ENCODE measurements at places on chromosomes 2 and 18.
A peak's percentile ranks its signal among the peaks of the same experiment; 100 is the strongest.

- no peak for ATAC-seq
These were observed 461.2 kb upstream of the TMEFF2 start for GRCh38 chr2:192655916-192656315.

DNA sequence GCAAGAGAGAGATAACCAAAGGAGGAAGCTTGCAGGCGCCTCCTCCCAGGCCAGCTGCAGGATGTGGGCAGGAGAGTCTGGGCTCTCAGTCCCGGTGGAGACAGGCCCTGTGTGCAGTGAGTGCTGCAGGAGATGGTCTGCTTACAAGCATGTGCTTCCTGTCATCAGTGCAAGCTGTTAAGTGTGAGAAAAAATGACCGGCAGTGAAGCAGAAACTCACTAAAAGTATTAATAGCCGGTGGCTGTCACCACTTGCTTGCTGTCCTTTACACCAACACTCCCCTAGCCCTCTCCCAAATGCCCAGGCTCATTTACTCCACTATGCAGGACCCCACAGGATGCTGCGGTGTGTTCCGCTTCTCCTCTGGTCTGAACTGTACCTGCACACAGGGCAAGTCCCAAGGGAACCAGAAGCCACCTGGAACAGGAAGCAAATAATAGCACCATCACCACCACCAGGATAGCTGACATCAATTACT lies 435.6 kb upstream of the HS6ST1 start:
- no peak for ATAC-seq

DNA sequence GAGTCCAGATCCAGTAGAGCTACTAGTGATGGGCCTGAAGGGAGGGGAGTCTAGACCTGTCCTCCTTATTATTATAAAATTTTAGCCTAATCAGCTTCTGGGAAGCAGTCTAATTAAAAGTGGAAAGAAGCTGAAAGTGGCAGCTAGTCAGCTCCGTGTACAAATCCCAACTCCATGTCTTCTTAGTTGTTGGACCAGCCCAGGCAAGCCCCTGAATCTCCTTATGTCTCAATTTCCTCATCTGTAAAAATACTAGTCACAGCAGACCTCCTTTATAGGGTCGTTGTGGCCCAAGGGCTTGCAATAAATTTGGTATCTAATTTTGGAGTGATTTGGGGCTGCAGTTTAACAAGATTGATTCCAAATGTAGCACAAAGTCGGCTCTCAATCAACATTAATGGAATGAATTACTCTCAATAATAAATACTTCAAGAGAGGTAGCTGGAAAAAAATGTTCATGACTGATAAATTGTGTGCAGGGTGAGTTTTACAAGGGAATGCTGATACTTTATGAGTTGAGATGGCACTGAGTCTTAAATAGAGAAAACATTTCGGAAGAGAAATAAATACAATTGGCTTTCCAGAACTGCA lies 118.3 kb upstream of the NDUFV2 start:
- ATAC-seq = no peak

DNA sequence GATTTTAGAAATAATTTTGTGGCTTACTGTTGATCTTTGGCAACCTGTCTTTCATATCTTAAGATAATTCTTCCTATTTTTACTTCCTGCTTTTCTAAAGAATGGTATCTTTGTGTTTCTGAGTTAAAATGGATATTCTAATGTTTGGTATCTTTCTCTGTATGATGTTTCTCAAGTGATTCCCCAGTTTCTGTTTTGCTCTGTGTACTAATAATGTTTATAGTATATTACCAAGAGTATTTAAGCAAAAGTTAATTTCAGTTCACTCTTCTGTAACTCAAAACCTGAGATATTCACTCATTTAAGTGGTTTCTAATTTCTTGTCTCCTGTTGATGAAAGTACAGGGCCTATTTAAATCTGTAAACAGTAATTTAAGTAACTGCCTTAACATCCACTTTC lies 58.3 kb downstream of the CCDC150 start:
- no peak for ATAC-seq

GRCh38 chr18:53234610-53235009 lies 894.6 kb downstream of the DCC start:
- ATAC-seq = no peak

DNA sequence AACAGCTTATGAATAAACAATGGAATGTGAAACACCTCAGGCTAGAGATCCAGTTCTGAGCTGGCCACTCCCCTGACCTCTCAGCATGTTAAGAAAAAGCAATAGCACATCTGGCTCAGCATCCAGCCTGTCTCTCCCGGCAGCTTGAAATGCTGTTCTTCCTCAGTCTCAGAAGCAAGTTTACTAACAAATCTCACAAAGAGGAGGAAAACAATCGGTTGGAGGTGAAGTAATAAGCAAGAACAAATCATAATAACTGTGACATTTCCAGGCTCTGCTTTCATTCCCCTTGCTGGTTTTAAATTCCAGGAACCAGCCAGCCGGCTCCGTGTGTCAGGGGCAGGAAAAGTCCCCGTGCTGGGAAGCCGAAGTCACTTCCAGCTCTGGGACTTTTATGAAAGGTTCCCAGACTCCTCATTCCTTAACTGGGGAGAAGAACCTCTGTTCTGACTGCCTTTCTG lies 133.9 kb upstream of the ARL4C start:
- no peak for ATAC-seq

- no peak for ATAC-seq
These were observed 37.2 kb downstream of the NLRC4 start for GRCh38 chr2:32227492-32227891.

DNA sequence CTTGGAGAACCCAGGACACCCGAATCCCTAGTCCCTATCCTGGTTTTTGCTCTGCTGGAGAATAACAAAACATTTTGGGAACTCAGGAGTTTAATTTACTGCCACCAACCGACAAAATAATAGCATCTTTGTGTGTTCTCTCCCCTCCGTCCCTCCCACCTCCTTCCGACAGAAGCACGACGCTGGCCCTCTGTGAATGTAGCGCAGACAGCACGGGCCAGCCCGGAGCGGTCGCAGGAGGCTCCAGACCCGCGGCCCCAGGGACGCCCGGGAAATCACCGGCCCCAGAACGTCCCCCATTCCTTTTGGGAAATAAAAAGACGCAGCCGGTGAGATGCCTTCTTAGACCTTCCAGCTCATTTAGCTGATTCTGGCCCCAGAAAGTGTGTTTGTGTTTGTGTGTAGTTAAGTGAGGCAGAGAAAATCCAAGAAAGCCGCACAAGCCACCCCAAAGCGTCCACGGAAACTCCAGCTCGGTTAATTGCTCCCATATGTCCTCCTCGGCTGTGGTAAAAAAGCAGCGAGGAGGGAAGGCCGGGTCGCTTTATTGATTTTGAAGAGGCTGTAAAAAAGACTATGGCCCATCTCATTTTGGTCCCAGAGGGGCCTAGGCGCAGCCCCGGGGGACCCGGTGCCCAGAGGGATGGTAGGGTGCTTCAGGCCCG lies 577 bp upstream of the TANC1 start:
- ATAC-seq = peak; percentile 57

GRCh38 chr2:137221797-137222492 lies 456.6 kb downstream of the THSD7B start:
- ATAC-seq = peak; percentile 65

GRCh38 chr2:92072461-92073035 lies 2798.7 kb upstream of the TEKT4 start:
- no peak for ATAC-seq

GRCh38 chr2:42935692-42936671 lies 143.6 kb upstream of the HAAO start:
- ATAC-seq = no peak

DNA sequence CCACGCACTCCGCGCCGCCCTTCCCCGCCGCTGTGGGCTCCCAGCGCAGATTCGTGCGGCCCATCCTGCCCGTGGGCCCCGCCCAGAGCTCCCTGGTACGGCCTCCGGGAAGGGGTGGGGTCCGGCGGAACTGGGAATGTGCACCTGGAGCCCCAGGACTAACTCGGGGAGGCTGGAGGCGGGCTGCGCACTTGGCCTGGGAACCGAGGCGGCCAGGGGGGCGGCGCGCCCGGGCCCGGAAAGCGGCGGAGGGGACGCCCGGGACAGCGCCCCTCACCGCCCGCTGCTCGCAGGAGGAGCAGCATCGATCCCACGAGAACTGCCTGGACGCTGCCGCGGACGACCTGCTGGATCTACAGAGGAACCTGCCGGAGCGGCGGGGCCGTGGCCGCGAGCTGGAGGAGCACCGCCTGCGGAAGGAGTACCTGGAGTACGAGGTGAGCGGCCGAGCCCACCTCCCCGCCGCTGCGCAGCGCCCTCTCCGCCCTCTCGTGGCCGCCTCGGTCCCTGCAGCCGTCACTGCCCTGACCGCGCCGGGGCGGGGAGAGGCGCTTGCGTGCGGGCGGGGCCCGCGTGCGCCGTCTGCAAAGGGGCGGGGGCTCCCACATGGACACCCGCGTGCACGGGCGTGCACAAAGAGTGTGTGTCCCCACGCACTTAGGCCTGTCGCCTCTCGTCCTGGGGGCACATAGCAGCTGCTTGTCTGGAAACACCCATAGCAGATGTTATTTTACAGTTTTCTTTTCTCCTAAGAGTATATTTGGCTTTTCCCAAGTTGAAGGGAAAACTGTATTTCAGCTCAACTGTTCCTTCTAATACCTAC lies 25.2 kb downstream of the PSD4 start:
- peak; percentile 94 for ATAC-seq

DNA sequence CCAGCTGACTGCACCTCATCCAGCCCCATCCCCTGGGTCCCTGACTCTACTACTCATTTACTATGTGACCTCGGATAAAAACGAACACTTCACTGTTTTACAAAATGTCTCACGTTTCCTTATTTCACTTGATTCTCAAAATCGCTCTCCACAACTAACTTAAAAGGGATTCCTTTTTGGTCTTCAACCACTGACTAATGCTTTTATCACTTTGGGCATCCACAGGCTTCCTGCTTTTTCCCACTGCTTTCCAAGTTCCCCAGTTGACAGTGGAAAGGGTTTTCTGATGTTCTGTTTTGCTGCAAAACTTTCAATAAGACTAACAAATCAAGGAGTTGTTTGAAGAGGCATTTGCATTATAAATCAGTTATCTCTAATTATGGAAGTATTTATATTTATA lies 24.1 kb downstream of the EIF2AK3 start:
- ATAC-seq = peak; percentile 23

DNA sequence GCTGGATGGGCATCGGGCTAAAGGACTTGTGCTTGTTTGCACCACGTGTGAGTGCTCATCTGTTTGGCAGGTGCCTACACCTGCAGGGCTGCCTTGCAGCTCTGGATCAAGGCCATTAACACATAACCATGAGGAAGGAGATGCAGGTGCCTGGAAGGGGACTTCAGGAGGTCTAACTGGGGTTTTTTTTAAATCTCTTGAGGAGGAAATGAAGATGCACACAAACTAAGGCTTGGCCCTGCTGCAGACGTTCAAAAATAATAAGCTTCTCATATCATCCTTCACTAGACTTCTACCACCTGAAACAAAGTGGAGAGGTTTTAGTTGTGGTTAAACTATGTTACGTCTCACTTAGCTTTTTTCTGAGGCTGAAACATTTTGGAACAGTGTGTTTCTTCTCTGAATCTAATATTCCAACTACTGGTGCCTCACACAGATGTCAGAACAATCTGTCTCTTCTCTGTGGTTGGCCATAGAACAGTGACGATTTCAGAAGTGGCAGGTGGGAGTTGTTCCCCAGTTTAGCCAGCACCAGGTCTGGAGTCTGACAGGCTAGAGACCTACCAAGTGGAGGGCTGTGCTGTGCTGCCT lies 36.5 kb downstream of the BCL2L11 start:
- no peak for ATAC-seq

- no peak for ATAC-seq
These were observed 45.9 kb upstream of the ITGA4 start for GRCh38 chr2:181411105-181411849.

DNA sequence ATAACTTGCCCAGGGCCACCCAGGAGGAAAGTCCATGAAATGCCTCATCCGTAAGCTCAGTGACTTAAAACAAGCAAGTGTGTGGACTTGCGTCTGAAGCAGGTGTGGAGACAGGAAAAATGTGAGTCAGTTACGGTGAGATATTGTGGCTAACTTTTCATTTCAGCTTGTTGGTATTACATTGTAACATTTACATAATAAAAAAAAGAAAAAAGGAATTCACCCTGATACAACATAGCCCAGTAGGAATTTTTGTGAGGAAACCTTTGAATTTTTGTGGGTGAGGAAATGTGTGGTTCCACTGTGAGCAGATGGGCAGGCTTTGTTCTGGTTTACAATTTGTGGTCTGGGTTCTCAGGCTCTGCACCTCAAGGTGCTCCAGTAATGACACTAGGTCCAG lies 33.7 kb upstream of the LYPD6B start:
- ATAC-seq = no peak

- no peak for ATAC-seq
These were observed 45.1 kb downstream of the SLC9A2 start for GRCh38 chr2:102664471-102664909.

DNA sequence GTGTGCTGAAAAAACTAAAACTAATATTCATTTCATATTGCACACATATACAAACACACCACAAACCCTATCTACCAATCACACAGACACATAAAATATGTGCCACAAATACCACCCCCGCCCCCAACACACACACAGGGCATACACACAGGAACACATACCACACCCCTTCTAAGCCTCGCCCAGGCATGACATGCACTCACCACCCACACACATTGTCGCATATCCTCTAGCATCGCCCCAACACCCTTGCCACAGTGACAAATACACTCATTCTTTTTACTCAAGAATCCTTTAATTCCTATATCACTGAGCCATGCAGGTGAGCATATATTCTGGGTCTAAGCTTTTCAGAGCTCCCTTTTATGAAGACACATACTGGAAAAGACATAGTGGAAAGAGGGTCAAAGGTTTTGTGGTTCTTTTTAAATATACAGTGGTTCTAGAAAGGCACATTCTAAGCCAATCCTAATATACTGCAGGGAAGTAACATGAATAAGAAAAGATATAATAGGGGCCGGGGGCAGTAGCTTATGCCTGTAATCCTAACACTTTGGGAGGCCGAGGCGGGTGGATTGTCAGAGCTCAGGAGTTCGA lies 24.5 kb upstream of the LCLAT1 start:
- peak; percentile 60 for ATAC-seq

DNA sequence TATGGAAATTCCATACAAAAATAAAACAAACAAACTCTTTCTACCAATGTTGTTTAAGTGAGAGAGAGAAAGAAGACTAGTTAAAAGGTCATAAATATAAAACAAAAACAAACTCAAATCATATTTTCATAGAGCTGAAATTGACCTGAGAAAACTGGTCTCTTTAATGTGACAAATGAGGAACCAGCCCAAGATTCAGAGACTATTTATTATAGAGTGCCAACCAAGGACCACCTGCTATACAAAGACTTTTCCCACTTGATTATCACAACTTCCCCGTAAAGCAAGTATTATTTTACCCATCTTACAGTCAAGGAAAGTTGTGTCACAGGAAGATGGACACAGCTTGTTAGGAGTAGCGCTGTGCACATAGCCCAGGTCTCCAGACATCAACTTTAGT lies 13.3 kb downstream of the ANKRD44 start:
- no peak for ATAC-seq

GRCh38 chr2:189521699-189522434 lies 58.7 kb downstream of the SLC40A1 start:
- ATAC-seq = no peak

Data from SK-N-SH treated with all-trans-retinoic acid at 6 μM for 48 hours (cell line).